Nephron progenitor cell (in vitro differentiated cells): ENCODE measurements at places on chromosomes 7 and 10.

DNA sequence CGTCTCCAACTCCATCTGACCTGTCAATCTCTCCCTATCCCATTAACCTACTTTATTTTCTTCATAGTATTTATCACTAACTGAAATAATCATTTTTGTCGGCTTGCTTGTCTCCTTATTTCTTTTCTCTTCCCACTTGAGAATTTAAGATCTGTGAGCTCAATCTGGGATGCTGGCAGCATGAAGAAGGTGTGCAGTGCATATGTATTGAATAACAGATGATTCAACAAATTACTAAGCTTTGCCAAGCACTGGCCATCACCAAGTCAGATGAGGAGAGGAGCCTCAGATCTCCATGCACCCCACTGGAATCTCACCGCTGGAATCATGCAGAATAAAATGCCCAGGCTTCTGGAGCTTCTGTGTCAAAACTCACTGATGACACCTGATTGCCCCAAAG, 47.6 kb upstream of the PPP1R3C start:
- DNase-seq: no peak

DNA sequence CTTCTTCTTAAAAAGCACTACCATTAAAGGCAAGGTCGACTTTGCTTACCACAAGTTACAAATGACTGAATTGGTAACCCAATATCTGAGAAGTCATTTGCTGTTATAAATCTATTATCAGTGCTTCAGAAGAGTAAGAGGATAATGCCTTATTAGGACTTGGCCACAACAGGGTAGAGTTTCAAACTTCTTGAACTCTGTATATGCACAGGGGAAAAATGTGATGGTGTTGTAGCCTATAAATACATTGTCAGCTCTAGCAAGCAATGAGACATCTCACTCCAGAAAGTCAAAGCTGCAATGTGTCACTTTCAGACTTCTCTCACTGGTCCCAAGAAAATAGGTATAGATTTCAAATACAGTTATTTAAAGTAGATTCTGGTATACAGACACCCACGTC, 9.3 kb downstream of the TFEC start:
- DNase-seq: no peak

- no peak for DNase-seq
Observed at GRCh38 chr7:77867537-77867865, 68.9 kb downstream of the PHTF2 start.

- DNase-seq: no peak
Observed at GRCh38 chr10:10992961-10993714, 24.5 kb upstream of the CELF2 start.

DNA sequence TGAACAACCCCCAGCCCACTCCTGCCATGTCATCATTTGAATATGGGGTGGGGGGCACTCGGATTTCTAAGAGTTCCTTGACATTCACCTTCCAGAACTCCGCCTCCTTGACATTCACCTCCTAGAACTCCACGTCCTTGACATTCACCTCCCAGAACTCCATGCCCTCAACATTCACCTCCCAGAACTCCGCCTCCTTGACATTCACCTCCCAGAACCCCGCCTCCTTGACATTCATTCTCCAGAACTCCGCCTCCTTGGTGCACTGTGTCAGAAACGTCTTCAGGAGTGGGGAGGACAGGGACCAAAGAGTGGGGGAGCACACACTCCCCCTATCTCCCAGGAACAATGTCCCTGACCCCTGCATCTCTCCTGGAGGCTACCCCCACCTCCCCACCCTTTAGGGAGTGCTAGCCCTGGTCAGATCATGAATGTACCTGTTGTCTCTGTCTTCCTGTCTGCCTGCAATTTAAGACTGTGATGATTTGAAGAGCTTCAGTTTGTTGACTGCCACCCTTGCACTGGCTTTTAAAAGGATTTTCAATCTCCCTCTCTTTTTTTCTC, 110.1 kb downstream of the NPTX2 start:
- peak; percentile 26 for DNase-seq

- no peak for DNase-seq
Observed at GRCh38 chr10:33790521-33791271, 456.2 kb upstream of the NRP1 start.

DNA sequence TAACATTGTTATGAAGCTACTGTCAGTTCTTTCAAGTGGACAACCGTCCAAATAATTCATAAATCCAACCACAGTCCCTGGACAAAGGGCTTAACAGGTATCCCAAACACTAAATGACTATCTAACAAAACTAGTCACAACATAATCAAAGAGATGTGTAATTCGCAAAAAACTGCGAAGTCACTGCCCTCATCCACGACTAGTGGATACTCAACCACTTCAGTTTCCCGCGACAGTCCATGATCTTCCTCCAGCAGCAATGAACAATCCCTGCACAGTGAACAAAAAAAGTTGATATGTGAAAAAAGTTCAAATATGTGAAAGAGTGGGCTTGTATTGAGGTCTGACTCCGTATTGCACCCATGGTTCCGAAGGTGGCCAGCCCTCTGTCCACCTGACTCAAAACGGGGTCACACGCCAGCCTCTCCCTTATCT, 287 bp downstream of the DCLRE1A start:
- no peak for DNase-seq

DNA sequence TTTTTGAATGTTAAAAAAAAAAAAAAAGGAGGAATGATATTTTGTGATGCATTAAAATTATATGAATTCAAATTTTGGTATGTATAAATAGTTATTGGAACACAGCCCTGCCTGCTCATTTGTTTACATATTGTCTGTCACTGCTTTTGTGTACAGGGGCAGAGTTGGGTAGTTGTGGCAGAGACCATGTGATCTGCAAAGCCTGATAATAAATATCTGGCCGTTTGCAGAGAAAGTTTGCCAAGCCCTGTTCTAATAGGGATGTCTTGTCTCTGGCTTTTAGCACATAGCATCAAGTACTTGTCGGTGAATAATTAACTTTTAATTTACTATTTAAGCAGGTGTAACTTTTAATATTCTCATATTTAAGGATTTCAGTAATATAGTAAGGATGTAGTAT, 19.8 kb downstream of the TSPAN13 start:
- no peak for DNase-seq

DNA sequence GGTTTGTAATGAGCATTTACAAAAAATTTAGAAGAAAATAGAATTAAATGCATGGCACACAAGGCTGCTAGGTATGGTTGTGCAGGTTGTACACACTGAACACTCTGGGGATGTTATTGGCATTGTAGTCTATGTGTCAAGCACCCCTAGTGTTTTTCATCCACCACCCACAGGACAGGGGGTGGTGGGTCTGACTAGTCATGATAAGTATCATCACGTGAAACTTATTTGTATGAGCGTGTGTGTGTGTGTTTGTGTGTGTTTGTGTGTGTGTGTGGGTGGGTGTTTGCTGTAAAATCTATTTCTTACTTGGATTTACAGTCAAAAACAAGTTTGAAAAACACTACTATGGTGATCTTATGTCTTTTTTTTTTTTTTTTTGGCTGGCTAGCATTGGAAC, 66.5 kb downstream of the MAP3K8 start:
- DNase-seq: no peak

DNA sequence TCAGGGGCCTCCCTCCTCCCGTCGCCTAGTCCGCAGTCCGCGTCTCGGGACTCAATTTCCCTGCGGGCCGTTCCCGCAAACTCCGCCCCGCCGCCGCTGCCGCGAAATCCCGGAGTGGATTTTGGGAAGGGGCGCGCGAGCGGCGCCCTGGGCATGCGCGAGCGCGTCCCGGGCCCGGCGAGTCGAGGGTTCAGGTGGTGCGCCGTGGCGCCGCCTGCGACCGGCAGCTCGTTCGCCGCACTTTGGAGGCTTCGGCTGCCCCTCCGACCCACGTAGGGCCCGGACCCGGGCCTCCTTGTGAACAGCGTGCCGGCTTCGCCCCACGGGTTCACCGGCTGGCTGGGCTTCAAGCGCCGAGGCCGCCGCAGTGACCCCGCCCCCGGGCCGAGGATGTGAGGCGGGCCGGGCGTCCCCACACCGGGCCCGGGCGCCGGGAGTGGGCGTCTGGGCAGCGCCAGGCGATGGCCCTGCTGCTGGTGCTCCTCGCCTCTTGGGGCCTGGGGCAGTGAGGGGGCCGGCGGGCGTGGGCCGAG, at the start of gene PLEKHA8:
TSS of gene PLEKHA8 (plus strand) at position 197 of the 533 bp plus-strand sequence. CDS start 351 bp downstream, outside the sequence.
- DNase-seq: peak; percentile 92

- no peak for DNase-seq
Observed at GRCh38 chr10:32388258-32389027, 41.5 kb upstream of the EPC1 start.
